PC-3 (cell line): ENCODE measurements at places on chromosomes 4 and X.

DNA sequence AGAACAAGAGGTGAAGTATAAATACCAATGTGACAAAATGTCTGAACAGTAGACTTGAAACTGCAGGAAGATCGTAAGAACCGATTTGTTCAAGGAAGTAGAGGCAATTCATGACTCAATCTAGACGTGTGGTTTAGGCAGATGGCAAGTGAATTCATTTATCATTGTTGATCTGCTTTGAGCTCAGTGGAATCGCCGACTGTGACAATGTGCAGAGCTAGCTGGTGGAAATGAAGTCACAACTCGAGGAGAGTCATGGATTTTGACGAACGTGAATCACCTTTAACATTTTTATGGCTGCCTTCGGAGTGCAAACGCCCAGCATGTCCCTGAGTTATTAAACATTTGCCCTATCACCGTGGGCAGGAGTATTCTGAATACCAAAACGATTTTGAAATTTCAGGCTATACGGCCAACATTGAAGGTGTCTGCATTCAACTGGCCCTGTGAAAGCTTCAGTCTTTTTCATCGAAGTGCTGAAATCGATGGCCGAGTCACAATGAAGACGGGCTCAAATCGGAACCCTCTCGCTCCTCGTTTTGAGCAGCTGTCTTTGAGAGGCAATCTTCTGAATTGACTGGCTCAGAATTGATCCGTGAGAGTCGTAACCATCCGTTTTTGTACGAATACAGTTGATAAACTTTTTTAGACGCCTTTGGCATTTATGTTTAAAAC, 689 bp upstream of the OGT start:
- peak; percentile 58 for DNase-seq

DNA sequence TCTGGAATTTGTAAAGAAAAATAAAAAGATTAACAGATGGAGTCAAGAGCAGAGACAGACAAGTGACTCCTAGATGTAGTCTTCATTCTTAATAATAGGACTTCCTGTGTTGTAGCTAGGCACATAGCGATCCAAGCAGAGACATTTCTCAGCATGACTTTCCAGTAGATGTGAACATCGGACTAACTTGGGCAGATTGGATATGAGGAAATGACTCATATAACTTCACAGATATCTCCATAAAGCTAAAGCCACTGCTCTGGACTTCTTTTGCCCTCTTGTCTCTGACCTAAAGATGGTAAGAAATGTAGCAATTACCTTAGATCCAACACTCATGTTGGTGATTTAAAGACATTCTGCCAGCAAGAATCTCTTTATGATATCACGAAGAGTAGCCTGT, 131.7 kb downstream of the EPHA5 start:
- peak; percentile 42 for DNase-seq

GRCh38 chr4:68373513-68373912, 23.6 kb upstream of the YTHDC1 start:
- DNase-seq = no peak

DNA sequence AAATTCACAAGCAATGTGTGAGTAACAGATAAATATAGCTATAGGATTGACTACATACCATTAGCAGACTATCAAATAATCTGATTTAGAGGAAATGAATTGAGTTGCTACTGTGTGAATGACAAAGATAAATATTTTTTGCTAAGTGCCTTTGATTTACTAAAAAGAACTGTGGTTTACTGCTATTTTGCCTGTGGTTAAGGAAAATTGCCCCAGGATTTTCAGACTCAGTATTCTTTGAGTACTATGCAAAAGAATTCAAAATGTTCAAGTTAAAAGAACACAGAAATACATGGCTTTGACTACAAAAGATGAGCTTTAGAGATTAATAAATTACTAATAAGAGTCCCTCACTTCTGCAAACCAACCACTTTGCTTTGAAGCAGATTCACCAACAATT, 853.8 kb downstream of the ADGRL3 start:
- DNase-seq = no peak

GRCh38 chr4:85598936-85599335, 124.0 kb downstream of the ARHGAP24 start:
- no peak for DNase-seq

DNA sequence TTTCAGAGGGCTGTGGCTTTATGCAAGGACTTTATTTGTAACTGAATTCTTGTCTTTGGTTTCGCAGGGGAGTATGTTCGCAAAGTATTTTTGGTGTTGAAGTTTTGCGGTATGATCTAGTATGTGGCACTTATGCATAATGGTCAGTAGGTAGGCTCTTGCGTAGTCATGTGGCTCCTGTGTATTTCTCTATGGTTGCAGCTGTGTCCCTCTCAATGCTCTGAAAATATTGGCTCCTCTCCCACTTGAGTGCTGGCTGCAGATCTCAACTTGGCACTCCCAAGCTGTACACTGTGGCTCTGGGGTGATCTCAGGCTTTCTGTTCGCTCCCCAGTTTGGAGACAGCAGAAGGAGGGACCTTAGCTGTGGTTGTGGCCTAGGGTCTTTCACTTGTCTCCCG, 24.8 kb downstream of the ARMCX5 start:
- DNase-seq = no peak

DNA sequence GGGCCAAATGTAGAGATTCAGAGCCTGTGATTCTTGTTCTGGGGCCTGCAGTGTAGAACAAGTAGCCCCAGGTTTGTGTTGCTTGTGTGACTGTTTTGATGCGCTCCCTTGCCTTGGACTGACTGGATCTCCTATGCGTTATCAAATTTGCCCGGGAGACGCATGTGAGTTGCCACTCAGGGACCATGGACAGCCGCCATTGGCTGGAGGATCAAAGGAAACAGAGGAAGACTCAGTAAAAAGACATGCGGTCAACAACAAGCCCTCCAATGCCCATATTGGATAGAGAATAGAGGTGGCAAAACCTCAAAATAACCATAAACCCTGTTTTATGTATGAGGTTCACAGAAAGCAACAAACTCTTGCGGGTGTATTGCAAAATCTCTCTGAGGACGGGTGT, 327.5 kb upstream of the IGFBP7 start:
- DNase-seq = peak; percentile 23

DNA sequence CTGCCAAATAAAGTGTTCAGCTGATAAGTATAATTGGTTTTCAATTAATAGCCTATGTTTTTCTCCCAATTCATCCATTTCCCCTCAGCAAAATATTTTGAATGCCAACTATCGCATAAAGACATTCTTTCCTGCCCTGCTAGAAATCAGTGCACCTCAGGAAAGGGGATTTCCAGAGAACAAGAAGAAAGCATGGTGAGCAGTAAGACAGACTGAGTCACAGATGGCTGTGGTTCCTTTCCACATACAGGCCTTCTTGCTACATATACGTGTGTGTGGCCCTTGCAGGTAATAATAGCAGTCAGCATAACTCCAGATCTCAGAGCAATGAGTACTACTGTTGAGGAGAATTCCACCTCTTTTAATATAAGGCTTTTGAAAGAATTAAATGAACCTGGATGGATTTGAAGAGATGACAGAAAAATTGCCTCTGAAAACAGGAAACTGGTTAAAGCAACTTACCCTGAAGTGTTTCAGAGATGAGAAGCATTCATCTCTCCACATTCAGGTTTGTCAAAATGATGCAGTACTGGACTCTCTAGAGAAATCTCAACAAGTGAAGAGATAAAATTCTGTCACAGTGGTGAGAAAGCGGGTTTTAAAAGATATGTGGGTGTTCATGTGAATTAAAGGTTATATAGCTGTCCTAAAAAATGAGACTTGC, 13.6 kb downstream of the GASK1B start:
- DNase-seq = peak; percentile 12

DNA sequence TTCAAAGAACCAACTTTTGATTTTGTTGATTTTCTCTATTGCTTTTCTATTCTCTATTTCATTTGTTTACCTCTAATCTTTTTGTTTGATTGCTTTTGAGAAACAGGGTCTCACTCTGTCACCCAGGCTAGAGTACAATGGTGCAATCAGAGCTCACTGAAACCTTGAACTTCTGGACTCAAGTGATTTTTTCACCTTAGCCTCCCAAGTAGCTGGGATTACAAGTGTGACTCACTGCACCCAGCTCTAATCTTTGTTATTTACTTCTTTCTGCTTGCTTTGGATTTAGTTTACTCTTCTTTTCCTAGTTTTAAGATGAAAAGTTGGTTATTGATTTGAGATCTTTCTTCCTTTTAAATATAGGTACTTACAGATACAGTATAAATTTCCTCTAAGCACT, 26.2 kb downstream of the RAB9B start:
- DNase-seq = no peak

DNA sequence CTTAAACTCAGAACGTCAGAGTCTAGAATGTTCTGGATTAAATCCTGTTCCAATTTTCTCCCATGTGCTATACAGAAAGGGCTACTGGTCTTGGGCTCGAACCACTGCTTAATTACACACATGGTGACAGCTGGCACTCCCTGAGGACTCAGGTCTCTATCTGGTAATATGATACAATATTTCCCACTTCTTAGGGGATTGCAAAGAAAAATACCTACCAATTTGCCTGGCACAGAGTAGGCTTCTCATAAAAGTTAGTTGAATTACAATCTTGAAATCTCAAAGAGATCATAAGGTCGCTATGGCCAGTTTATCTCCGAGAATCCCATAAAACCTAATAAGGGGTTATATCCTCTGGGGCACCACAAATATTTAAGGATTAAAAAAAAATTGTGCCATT, 8.6 kb downstream of the GPM6B start:
- no peak for DNase-seq

GRCh38 chr4:3263053-3263875, 14.3 kb downstream of the MSANTD1 start:
- DNase-seq = no peak

- no peak for DNase-seq
Measured at GRCh38 chrX:2697741-2698299, 6.7 kb downstream of the CD99 start.

- peak; percentile 80 for DNase-seq
Measured at GRCh38 chr4:66625480-66625879, 919.8 kb downstream of the CENPC start.

DNA sequence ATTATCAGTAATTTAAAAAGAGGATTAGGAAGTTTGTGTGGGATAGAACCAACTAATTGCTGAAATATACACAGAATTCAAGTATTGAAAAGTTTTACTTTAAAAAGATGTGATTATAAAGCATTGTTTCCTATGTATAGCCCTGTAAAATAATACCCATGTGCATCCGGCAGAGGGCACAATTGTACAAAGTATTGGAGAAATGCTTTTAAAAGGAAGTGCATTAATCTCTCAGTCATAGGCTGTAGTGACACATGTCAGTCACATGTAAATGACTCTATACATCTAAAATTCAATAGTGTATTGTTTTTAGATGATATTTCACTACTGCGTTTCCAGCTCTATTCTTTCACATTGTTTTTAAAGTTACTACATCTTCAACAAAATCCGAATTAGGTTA, 9.7 kb upstream of the GEMIN8 start:
- DNase-seq = peak; percentile 76

- no peak for DNase-seq
Measured at GRCh38 chr4:94354474-94354896, 11.8 kb upstream of the HPGDS start.

DNA sequence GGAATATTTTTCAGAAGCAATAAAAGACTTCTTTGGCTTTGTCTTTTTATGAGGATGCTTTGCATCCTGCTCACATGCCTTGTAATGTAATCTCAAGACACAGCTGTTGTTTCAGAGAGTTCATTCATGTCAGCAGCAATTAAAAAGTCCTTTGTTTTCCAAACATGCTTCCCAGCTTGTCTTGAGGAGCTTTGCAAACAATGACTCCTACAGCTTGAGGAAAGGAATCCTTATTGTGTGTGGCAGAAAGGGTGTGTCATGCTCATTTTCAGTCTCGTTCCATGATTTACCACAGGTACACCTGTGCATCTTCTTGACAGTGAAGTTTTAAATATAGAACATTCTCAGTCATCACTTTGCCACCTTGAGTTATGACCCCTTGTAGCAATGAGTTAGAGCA, 139.2 kb upstream of the AADAT start:
- DNase-seq = peak; percentile 27

DNA sequence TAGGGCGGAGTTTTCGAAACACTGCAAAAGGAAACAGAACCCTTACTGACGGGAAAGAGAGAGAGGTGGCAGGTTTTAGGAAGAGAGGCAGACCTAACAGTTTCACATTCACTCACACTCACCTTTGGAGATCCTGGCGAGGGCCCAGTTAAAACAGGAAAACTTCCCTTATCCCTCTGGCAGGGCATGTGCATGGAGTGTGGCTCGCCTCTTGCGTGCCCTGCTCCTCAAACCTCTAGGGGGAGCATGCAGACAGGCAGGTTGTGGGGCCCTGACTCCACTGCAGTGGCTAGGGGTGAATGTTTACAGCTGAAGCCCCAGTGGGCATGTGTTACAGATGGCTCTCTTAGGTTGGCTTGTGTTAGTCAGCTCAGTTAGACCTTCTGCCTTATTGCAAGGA, 451.5 kb downstream of the UBE2NL start:
- DNase-seq = peak; percentile 12

- no peak for DNase-seq
Measured at GRCh38 chrX:16843208-16843909, 26.8 kb downstream of the RBBP7 start.
